ENCODE measurements at places on chromosomes 1 and 21.

GRCh38 chr1:117648015-117648414, 42.2 kb downstream of the TENT5C start:
- no peak for DNase-seq

DNA sequence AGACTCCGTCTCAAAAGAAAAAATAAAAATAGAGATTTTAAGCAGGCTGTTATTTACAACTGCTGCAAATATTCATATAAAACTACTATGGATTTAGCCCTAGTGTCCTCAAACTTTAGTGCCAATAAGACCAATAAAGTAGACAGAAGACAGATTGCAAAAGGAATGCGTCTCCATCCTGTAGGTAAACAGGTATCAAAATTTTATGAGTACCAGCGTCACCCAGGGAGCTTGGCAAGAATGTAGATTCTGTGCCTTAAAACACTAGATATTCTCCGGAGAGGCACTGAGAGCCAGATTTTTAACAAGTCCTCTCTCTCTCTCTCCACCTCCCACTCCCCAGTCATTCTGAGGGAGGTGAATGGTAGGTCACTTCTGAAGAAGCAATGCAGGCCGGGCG, 18.4 kb downstream of the SMYD3 start:
- no peak for DNase-seq

- no peak for DNase-seq
These were observed 602.9 kb upstream of the CAMK1G start for GRCh38 chr1:208980605-208981004.

DNA sequence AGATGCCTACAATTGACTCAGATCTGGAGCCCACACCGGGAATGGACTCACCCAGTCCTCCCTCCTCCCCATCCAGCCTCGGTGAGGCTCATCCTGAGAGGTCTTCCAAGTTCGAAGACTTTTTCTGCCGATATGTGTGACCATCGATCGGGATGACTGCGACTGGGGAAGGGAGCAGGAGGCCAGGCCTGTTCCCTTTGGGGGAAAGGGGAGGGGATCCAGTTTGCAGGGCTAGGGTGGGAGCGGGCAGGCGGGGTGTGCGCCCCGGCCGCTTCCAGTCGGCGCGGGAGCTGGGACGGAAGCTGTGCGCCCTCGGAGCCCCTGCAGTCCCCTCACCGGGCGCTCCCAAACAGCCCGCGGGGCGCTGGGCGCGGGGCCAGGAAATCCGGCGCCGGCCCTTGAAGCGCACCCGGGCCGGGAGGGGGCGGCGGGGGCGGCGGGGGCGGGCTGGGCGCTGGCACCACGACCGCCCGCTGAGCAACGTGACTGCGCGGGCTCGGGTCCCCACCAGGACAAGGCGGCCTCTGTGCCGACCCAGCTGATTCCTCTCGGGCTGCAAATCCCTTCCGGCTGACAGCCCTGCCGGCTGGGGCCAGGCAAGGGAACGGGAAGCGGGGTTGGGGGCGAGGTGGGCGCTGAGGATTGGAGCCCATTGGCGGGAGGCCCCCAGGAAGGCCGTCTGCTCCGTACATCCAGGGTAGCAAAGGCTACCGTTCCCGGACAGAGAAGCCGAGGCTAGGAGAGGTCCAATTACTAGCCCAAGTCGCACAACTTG, 103.9 kb downstream of the EBNA1BP2 start:
- DNase-seq: peak; percentile 39

GRCh38 chr1:194174528-194174927, 988.1 kb upstream of the B3GALT2 start:
- no peak for DNase-seq

GRCh38 chr1:229836324-229836723, 210.3 kb downstream of the URB2 start:
- no peak for DNase-seq

GRCh38 chr1:224558904-224559303, 57.2 kb upstream of the CNIH3 start:
- peak; percentile 12 for DNase-seq

GRCh38 chr1:36982709-36983108, 51.6 kb downstream of the GRIK3 start:
- no peak for DNase-seq

DNA sequence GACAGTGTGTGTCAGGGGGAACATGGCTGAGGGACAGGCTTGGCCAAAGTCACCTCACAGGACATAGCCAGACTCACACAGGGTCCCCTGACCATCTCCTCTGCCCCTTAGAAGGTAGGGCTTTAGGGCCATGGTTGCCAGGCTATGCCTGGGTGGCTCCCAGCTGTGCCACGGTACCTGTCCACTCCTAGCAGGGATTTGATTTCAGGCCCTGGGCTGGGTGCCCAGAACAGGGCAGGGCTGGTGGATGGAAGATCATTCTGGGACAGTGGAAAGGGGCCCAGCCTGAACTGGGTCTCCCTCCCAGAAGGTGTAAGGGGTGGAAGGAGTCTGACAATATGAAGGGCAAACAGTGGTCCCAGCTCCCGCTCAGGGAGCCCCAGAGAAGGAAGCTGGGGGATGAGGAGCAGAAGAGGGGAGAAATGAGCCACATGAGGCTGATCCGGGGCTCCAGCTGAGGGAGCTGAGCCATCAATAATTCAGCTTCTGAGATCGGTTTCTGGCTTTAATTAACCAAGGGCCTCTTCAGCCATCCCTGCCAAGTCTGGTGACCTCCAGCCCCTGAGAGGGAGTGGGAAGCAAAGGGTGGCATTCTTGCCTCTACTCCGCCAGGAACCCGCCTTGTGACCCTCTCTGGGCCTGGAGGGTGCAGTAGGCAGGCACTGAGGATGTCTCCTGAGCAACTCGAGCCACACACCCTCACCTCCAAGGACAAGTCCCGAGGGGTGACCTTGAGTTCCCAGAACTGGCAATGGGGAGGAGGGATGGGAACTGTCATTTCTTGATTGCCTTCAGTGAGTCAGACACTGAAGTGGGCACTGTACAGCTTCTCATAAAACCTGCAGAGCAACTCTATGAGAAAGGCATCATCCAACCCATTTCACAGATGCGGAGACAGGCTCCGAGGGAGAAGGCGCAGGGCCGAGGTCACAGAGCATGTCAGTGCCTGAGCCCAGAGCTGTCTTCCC, 2.1 kb downstream of the CD164L2 start:
- DNase-seq: no peak

DNA sequence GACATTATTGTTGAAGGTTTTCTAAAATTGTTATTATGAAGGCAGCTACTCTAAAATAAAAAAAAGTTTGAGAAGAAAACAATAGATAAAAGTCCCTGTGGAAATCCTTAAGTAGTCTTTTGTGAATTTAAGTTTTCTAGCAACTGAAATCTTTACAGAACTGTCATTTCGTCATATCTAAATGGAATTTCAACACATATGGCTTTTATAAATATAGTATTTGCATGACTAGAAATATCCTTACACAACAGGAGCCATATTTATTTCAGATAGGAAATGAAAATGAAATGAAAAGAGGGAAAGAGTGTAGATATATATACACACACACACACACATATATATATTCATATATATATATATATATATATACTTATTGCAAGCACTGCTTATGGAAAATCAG, 204.7 kb upstream of the RGS18 start:
- DNase-seq: no peak

DNA sequence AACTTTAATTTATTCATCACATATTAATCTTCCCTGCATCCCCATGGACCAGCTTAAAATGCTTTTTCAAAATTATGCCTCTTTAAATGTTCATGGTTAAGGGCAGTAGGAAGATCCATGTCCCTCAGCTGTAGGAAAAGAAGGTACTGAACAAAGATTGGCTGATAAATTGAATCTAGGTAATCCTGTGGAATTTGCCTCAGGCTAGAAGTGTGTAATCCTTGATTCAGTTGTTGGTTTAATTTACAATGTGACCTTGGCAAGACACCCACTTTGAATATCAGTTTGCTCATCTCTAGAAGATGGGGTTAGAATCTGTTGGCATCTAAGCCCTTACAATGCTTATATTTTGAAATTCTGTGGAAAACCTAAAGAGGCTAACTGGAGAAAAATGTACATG, 6.1 kb downstream of the TTC4 start:
- DNase-seq: no peak

GRCh38 chr1:78624035-78624434, 3.8 kb downstream of the IFI44L start:
- no peak for DNase-seq

DNA sequence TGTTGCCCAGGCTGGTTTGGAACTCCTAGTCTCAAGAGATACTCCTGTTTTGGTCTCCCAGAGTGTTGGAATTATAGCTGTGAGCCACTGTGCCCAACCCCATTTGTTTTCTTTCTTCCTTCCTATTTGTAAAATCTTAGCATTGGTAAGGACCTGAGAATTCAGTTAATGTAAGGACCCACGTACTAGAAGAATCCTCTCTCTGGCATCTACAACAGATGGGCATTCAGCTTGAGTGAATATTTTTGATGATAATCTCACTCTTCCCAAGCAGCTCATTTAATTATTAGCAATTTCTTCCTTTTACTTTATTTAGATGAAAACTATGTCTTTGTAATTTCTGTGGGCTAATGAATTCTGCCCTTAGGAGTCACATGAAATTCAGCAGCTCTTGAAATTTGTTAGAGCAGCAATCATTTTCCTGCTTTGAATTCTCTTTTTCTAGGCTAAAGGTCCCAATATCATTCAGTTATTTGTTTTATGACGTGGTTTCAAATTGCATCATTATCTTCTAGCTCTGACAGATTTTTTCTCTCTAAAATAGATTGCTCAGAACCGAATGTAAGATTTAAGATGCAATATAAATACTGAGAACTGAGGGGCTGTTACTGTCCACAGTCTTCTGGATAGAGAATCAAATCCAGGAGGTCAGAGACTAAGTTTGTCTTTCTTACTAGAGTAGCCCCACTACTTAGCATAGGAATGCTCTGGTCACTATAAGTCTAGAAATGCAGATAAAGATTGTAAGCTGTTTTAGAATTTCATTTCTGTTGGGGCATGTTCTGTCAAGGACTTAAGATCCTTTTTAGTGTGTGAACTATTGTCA, 59.4 kb downstream of the EPB41 start:
- no peak for DNase-seq

- no peak for DNase-seq
These were observed 115.0 kb downstream of the CLIC6 start for GRCh38 chr21:34783815-34784214.

DNA sequence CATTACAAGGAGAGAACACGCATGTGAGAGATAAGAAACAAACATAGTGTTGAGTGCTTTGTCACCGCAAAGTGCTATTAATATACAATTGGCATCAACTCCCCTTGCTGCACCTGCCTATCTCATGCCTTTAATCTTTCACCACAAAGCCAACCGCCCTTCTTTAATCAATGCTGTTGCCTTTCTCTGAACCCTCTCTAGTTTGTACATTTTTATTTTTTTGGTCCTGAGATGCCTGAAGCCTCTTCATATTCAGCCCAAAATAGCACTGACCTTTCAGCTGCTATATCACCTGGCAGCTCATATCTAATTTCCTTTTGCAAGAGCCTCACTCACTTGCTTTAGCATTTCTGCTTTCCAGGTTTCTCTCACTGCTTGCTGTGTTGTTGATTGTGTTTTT, 504.7 kb downstream of the NUF2 start:
- peak; percentile 99 for DNase-seq

- peak; percentile 79 for DNase-seq
These were observed 863 bp downstream of the TARBP1 start for GRCh38 chr1:234478152-234478480.

DNA sequence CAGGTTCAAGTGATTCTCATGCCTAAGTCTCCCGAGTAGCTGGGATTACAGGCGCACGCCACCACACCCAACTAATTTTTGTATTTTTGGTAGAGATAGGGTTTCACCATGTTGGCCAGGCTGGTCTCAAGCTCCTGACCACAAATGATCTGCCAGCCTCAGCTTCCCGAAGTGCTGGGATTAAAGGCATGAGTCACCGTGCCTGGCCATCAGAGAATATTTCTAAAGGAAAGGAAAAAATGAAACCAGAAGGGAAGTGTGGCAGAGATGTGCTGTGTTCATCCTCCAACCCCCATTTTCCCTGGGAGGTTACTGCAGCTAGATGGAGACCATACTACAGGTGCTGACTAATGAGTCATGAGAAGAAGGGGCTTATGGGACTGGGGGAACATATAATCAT, 964.1 kb downstream of the TTLL7 start:
- DNase-seq: no peak

DNA sequence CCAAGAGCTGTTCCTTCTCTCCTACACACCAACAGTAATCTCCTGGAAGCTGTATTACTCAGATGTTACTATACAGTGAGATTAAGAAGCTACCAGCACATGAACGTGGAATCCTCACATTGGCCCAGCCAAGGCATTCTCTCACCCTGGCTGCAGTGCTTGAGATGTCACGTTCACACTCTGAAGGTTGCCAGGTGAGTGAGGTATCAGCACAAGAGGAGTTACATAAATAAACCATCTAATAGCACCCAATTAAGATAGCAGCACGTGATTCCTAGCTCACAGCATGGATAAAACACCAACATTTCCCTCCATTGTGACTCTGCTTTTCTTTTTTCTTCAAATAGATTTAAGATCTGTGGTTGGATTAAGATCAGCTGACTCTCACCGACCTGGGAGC, 182.8 kb downstream of the PLPP3 start:
- DNase-seq: no peak

DNA sequence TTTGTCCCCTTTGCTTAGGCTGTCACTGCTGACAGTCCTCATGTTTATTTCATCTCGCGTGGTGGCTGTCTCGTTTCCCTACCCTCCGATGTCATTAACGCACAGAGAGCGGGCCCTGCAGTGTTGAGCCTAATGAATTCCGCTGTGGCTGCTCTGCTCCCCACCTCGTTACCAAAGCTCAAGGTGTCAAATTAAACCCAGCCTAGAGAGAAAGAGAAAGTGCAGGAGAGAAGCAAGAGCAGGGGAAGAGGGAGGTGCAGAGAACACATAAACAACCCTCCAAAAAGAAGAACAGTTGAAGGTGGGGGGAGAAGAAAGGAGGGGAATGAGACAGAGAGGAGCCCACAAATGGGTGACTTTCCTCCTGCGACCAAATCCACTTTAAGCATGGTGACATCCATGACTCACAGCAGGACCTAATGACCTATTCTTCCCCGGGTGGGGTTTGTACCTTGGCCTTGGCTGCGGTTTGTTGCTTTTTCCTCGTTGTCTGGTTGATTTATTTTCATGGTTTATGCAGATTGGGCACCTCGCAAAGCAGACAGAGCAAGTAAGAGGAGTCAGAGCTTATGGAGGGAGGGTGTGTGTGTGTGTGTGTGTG, 92.5 kb downstream of the PBX1 start:
- no peak for DNase-seq

DNA sequence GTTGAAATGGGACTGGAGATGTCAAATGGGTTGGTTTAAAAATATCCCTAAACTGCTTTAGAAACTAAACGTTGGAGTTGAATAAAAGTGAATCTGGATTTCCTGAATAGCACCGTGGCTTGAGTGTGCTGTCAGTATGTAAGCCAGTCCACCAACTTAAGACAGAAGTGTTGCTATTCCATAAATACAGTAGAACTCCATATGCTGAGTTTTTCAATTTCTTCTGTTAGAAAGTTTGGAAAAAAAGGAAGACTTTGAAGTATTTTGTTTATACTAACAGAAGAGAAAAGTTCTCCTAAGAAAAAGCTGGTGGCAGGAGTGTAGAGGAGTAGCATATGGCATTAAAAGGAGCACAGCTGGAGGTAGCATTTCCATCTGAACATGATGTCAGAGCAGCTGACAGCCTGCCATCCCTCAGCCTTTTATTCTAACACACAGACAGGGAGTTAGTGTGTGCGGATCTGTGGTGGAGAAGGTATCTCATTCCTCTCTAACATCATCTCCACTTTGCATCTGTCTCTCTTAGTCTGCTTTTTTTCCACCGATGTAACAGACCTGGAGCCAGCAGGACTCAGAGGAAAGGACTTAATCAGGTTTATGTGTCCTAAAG, at the start of gene ZBTB18:
TSS of gene ZBTB18 (plus strand) at position 449 of the 610 bp plus-strand sequence. CDS start at position 598, 149 bp downstream.
- peak; percentile 82 for DNase-seq

GRCh38 chr21:14245711-14246110, 29.8 kb downstream of the RBM11 start:
- no peak for DNase-seq
